Stimulated activated CD4-positive, alpha-beta T cell treated with anti-CD3 and anti-CD28 coated beads, Interleukin-15, amount 100 ng/mL, for 48 hours (primary cell): ENCODE measurements at places on chromosomes 13 and 19.

DNA sequence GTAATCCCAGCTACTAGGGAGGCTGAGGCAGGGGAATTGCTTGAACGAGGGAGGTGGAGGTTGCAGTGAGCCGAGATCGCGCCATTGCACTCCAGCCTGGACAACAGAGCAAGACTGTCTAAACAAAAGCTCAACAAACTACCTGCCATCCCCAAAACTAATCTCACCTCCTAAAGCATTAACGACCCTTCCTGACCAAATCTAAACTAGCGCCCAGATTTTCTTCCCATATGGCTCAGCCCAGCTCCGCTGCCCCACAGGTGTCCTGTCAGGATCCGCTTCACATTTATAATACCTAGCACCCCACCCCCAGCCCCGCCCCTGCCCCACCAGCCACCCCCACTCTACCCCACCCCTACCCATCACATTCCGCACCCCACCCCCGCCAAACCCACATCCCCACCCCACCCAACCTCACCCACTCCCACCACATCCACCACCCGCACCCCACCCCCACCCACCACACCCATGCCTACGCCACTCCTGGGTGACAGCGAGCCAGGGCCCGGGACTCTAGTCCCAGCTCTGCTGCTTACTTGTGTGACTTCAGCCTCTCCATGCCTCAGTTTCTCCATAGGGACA, 599 bp downstream of the C19orf12 start:
- DNase-seq = no peak

GRCh38 chr13:51861723-51862300, at the start of gene CCDC70:
Gene CCDC70, plus strand, starts transcription at chr13:51861969. Its CDS starts 3,443 bp downstream, at chr13:51865412.
- no peak for DNase-seq

- DNase-seq = no peak
Measured at GRCh38 chr19:40216777-40217026, 1.5 kb downstream of the TTC9B start.

DNA sequence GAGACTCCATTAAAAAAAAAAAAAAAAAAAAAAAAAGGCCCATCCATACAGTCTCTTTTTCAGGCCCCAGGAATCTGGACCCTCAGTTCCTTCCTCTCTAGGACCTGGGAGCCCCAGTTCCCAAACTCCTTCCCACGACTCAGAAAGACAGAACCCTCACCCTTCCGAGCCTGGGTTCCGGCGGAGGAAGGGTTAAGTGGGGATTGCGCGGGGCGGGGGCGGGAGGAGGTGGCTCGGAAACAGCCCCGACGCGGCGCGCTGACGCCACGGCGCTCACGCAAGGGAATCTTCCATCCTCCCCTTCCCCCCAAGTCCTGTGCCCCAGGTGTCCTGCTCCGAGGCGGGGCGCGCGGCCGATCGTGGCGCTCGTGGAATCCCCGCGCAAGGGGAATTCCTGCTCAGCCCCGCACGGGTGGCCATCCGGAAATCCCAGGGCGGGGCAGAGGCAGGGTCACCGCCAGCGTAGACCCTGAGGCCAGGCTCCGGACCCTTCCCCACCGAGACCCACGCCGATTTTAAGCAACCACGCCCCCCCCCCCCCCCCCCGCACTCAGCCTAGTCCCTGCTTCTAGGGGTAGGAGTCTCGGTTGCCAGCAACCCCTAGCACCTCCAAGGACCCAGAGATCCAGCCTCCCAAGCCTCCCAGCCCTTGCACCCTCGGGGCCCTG, 659 bp downstream of the NFKBID start:
- DNase-seq = peak; percentile 77

GRCh38 chr13:76955661-76956060, 7.3 kb downstream of the ACOD1 start:
- no peak for DNase-seq

DNA sequence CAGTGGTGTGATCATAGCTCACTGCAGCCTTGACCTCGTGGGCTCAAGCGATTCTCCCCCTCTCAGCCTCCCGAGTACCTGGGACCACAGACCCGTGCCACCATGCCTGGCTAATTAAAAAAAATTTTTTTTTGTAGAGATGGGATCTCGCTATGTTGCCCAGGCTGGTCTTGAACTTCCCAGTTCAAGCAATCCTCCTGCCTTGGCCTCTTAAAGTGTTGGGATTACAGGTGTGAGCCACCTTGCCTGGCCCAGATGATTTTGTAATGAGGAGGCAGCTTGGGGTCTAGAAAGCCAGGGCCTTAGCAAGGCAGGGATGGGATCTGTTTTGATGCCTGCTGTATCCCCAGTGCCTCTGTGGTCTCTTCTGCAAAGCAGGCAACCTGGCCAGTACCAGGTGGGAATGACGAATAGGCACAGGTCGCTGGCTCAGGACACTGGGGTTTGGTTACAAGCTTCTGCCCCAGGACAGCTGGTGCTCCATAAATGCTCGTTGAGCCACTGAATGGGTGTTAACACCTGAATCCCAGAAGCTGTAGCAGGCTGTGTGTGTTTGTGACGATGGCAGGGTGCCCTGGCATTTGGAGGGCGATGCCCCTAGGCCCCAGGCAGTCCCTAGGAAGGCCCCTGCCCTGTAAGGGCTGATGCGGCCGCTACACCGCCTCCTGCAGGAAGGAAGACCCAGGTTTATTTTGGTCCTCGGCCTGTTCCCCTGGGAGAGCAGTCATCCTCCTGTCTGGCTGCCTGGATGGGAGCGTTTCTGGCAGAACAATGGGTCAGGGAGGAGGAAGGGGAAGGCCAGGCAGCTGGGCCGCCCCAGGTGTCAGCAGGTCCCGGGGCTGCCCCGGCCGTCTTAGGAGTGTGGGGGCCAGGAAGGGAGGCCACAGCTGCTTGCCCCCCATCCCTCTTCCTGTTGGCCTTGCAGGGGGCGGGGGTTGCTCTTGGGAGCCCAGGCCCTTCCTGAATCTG, 8.6 kb downstream of the TNFAIP8L1 start:
- no peak for DNase-seq

DNA sequence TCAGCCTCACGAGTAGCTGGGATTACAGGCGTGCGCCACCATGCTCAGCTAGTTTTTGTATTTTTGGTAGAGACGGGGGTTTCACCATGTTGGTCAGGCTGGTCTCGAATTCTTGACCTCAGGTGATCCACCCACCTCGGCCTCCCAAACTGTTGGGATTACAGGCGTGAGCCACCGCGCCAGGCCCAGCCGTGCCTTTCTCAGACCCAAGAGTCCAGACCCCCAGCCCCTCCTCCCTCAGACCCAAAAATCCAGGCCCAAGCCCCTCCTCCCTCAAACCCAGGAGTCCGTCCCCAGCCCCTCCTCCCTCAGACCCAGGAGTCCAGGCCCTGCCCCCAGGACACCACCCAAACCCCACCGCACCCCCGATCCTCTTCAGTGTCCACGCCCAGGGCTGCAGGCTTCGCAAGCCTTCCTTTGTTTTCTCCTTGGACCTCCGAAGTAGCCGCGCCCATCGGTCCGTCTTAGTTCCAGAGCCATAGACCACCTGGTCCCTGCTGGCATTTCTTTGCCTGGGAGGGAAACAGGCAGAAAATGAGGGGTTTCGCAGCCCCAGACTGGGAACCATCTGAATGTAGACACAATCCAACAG, 3.7 kb downstream of the TMC4 start:
- DNase-seq = no peak

- no peak for DNase-seq
Measured at GRCh38 chr19:2811221-2811722, 8.4 kb upstream of the ZNF554 start.

DNA sequence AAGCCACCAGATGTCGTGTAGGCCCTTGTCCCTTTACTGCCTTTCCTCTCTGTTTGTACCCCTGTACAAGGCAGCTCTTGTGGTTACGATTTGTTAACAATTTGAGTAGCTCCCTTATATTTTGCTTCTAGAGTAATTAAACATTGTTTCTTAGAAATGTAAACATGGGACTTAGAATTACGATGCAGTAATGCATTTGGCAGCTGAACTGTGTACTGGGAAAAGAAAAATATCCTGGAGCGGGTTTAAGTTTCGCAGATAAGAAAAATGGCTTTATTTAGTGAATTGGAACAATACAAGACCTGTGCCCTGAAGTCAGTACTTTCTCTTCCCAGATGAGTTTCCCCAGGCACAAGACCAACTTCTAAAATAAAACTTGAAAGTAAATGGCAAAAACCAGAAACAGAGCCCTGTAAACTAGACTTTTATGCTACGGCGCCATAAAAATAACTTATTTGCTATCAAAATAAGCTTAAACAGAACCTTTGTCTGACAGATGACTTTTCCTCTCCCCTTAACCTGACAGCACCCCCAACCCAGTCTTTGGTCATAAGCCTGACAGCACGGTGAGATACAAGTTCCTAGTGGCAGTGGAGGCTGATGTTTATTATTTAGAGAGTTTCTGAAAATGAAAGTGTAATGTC, 63.0 kb downstream of the LRCH1 start:
- DNase-seq = no peak

DNA sequence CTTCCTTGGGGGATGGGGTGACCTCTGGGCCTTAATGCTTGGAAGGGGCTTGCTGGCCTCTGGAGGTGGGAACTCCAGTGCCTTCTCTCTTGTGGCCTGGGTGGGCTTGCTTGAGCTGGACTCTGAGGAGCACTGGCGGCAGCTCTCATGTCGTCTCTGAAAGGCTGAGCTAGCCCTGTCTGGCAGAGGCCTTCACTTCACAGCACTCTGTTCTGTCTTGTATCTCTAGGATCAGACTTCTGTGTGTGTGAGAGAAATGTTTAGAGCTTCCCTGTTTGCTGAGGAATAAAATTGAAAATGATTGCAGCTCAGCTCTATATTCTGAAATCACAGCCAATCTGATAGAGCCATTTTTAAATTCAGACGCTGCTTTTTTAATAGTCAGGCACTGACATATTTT, 185.3 kb downstream of the KCNRG start:
- no peak for DNase-seq

DNA sequence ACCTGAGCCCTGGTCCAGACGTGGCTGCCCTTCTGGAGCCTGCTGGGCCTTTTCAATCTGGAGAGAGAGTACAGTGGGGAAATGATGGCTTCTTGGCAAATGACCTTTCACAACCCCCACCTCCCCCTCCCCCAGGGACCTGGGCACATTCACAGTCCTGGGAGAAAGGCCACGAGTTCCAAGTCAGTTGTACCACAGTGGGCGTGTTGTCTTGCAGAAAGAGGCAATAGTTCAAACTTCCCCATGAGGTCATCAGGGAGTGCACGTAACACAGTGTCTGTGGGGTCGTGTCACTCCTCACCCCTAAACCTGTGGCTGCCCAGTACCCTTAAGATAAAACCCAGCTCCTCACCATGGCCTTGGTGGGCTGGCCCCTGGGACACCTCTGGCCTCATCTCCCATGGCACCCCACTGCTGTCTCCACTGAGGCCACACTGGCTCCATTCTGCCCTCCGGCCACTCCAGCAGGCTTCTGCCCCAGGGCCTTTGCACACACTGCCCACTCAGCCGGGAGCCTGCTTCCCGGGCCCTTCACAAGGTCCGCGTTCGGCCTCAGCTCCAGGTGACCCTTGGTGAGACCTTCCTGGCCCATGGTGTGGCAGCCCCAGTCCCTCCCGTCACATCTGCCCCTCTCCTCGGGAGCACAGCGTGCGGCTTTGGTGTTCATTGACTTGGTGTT, 13.3 kb downstream of the PLIN4 start:
- no peak for DNase-seq
